ENCODE measurements at places on chromosomes 11 and 22.

DNA sequence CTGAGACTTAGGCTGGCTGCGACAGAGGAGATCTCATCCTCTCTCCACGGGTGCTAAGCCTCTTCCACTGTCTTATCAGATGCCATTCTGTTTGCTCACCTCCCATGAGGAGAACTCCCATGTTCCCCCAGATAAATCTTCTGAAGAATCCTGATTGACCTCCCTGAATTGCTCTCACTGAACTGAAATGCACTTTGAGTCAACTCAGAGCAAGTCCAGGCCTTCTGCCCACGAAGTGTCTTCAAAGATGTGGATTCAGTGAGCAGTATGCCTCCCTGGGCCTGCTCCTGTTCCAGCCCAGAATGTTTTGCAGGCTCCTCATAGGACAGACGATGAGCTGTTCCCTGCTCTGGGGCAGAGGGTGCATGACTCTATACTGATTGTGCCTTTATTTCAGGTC lies 17.4 kb downstream of the TUB start:
- DNase-seq = peak; percentile 85

- DNase-seq = peak; percentile 87
Measured at GRCh38 chr11:96314326-96315020, 28.5 kb downstream of the MAML2 start.

DNA sequence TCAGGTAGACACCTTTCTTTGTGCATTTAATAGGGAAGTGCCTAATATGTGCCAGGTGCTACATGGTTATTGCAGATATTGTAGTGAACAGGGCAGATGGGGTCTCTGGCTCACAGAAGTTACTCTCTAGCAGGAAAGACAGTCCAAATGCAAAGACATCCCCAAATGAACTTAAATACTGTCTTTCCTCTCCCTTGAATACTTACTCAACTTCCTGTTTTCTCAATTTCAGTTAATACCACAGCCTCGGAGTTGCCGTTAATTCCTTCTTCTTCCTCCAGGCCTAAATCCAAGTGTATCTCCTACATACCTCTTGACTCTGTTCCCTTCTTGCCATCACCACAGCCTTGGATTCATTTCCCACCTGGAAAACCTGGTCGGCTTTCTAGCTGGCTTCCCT lies 134.3 kb upstream of the SESN3 start:
- no peak for DNase-seq

- DNase-seq = no peak
Measured at GRCh38 chr11:44916801-44917385, 33.8 kb downstream of the TP53I11 start.

- DNase-seq = no peak
Measured at GRCh38 chr11:111549869-111550203, 9.3 kb downstream of the LAYN start.

DNA sequence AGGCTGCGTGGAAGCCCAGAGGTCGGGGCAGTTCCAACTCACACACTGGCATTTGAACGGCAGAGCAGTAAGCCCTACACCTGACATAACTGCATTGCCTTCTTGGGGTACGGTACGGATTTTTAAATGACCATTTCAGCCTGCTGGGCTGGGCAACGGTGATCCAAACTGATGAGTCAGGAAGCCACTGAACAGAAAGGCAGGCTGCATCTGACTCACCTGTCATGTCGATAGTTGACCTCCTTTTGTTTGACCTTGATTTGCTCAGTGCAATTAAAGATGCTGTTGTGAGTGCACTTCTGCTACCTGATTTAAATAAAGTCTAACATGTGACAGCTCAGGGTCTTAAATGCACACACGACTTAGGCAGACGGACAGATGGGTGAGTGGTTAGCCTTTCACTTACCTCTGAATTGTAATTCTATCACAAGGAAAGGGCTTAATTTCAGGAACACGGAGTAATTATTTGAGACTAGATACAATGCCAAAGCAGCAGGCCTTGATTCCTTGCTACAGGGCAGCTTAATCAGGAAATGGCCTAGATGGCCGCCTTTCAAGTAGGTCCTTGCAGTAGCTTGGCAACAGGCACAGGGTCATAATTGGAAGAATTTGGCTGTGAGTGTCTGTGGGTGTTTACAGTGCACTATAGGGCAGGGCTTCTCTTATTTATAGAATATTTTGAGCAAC lies 52.2 kb downstream of the BMAL1 start:
- no peak for DNase-seq

DNA sequence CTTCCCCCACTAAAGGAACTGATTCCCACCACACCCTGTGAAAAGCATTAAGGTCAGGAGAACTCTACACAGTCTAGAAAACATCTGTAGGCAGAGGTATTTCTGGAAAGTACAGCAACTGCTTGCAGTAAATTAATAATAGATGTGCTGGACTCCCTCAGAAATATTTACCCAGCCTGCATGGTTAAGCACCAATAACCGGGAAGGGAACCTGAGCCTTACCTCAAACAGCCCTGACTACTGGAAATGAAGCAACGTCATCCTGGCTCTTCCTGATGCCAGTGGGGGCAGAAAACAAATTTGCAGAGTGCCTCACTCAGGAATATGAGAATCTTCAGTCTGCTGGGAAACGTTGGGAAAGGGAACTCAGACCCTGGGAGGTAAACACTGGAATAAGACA lies 318.1 kb downstream of the TENM4 start:
- DNase-seq = no peak

DNA sequence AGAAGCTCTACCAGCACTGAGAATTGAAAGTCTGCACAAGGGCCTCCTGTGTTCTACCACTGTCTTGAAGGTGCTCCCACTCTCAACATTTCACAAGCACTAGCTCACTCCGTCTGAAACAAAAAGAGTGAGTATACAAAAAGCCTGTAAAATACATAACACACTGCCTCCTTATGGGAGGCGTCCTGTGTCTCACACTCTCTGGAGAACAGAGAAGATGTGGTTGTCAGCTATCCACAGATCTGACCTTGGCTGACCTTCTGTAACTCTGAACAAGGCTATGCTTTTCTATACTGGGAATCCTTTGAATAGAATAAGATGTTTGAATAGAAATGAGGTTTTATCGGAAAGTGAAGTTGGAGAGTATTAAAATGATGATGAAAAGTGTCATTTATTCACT lies 171.3 kb upstream of the TMEM45B start:
- no peak for DNase-seq

GRCh38 chr11:69572861-69573260 lies 68.1 kb upstream of the CCND1 start:
- no peak for DNase-seq

DNA sequence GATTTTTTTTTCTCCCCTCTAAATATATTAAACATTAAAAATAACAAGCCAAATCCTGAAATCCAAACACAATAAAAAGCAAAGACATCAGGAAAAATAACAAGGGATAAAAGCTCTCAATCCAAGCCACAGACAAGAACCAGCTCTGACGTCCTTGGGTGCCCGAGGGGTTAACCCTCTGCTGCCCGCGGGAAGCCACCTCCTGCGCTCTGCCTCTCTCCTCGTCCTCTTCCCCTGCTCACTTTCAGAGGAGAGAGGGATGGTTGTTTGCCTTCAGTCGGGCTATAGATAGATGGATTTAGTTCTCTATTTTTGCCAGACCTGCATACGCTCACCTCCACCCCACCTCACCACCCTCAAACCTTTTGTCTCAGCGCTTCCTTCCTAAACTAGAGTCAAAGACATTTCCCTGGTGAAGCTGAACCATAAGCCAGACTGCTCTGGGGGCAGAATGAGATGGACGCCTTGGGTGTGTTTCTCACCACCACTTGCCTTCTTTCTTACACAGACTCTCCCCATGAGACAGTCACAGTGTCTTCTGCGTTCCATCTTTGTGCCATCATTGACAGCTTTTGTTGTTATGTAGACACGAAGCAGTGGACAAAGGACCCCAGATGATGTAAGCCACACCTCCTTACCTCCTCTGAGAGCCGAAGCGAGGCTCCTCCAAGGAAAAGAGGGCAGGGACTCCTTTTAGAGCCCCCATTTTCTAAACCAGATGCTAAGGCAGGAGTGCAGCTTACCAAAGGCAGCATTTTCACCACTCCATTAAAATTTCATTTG lies 142.5 kb upstream of the HSD17B12 start:
- no peak for DNase-seq

DNA sequence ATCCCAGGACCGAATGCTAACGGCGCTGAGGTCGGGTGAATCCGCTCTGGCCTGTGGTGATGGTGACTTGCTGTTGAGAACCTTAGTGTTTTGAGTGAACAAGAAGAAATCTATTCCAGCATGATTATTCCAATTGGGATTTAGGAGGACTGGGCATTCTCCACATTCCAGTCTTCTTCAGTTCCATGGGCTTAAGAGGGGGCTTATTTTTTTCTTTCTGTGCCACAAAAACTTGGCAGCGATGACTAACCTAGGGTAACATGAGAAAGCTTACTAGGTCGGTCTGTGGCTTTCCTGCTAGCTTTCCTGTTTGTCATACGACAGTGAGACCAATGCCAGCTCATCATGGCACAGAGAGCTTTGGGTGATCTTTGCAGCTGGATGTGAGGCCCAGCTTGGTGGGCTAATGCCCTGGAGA lies 62.9 kb upstream of the ATXN10 start:
- peak; percentile 97 for DNase-seq

- DNase-seq = peak; percentile 13
Measured at GRCh38 chr11:11626128-11626527, 4.3 kb upstream of the GALNT18 start.

DNA sequence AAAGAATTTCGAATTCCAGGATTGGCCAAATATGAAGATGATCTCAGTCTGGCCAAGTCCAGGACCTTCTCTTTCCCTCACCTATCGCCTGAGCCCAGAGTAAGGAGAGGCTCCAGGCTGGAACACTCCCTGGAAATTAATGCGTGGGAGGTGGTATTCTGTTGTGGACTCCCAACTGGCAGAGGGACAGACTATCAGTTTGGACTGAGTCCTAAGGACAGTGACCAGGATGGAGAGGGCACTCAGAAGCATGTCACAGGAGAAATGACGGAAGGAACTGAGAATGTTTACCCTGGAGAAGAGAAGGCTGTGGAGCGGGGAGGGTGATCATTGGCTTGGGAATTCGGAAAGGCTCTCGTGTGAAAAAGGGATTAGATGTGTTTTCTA lies 84.4 kb downstream of the RPL27A start:
- DNase-seq = no peak

DNA sequence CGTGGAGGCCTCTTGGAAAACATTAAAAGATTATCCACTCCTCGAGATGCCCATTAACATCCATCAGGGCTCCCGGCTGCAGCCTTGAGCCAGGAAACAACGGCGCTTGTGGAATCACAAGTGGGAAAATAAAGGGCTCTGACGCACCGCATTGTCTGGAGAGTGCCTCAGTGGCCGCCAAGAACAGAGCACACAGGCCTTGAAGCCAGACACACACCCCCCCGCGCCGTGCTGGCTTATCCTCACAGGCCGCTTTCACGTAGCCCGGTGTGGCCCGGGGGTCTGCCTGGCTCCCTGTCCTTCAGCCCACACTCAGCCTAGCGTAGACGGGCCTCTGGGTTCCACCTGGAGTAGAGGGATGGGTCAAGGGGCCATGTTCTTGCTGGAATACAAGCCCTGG lies 1020.5 kb downstream of the BRD1 start:
- DNase-seq = no peak

DNA sequence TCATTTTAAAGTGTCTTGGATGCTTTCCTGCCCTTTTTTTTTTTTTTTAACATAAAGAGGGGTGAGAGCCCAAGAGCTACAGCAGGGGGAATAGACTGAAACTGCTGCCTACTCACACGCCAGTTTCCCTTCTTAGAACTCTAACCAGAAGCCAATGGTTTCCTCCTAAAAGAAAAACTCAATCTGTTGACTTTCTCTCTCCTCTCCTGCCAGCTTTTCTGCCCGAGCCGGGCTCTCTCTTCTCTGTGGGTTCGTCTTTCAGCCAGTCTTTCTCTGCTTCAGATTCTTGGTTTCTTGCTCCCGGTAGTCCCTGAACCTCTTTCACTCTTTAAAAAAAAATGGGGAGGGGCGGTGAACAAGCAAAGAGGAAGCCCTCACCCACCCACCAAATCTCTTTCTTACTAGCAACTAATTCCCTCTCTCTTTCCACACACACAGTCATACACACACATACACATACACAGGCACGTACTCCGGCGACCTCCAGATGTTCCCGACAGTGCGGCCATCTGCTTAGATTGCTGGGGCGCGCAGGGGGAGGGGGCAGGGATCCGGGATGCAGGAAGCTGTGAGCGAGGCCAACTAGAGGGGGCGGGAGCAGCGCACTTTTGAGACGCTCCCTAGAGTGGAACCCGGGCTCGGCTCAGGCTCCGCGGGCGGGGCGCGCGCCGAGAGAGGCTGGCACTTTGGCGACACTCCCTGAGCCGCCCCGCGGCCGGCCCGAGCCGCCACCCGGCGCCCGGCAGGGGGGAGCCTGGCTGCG lies 444 bp upstream of the TSKU start:
- peak; percentile 97 for DNase-seq

DNA sequence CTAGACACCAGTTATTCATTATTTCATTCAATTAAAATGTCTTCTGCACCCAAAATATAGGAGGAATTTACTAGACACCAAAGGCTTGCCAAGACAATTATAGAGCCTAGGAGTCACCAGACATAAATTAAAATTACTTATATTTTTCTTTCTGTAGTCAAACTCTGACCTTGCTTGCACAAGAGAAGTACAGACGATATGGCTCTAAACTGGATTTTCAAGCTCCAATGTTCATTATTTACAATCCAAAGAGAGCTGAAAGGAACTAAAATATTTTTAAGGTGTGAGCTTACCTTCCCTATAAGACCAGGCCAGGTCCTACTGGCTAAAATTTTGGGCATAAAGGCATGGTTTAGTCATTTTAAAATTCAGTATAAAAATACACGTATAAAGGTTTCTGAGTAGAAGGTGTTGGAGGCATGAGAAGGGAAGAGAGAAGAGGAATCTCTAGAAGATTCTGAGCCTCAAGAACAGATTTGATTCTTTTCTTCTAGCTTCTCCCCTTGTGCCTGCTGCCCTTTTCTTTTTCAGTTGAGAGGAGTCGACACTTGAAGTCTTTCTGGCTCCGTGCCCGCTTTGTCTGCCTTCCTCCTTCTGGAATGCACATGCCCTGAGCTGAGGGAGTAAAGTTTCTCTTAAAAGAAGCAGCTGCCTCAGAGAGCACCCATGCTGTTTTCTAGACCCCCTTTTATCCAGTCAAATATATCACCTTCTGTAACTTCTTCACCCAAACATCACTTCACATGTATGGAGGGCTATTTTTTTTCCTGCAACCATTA lies 13.5 kb downstream of the C11orf97 start:
- DNase-seq = peak; percentile 88

DNA sequence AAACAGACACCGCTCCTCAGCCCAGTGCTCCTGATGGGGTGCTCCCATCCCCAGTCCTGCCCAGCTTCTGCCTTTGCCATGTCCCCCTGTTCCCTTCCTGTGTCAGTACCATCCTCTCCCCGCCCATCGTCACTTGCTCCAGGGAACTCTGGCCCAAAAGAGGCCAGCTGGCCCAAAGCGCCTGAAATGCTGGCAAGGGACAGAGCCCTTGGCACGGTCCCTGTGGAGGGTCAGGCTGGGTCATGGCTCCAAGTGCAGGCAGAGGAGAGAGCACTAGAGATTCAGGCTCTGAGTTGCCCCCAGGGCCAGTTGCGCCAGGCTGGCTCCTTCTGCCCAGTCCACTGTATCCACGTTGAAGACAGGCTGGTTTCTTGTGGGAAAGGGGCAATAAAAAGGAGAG lies 8.4 kb upstream of the HDHD5 start:
- no peak for DNase-seq

GRCh38 chr22:41823797-41824196 lies 9.1 kb upstream of the SREBF2 start:
- DNase-seq = no peak

- DNase-seq = no peak
Measured at GRCh38 chr11:110479108-110480101, 49.7 kb downstream of the FDX1 start.

- no peak for DNase-seq
Measured at GRCh38 chr22:19407649-19408606, 23.6 kb downstream of the HIRA start.

- no peak for DNase-seq
Measured at GRCh38 chr11:104098132-104098531, 61.7 kb downstream of the DDI1 start.

- DNase-seq = peak; percentile 70
Measured at GRCh38 chr11:100855466-100856067, 168.5 kb downstream of the ARHGAP42 start.
